ENCODE measurements at places on chromosomes 13 and 19.
A peak's percentile ranks its signal among the peaks of the same experiment; 100 is the strongest.

DNA sequence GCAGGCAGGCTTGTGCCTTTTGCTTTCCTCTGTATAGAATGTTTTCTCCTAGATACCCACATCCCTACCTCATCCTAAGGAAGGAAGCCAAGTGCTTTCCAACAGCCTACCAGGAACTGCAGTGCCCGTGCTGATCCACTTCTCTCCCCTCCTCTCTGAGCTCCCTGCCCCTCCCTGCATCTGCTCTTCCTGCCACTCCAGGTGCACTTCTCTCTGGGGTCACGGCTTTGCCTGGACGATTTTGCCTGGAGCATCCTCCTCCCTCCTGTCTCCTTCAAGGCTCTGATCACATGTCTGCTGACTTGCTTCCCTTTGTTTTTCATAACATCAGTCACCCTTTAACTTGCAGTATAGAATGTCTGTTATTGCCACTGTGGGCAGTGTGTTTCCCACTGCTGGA lies 34.7 kb upstream of the IRS2 start:
- no peak for DNase-seq

DNA sequence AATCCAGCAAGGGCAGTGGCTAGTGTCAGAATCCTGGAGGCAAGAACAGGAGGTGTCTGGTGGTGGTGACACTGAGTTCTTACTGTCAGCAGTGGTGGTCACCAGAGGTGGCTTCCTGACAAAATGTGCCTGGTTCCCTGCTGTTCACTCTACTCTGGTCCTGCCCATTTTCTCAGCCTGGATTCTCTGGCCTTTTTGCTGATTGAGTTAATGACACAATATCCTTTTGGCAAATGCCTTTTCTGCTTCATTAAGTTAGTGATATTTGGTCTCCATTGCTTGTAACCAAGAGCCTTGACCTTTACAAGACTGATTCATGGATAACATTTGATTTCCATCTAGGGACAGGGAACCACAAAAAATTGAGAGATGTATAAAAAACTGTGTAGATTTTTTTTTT lies 51.1 kb downstream of the RFC3 start:
- DNase-seq = no peak

DNA sequence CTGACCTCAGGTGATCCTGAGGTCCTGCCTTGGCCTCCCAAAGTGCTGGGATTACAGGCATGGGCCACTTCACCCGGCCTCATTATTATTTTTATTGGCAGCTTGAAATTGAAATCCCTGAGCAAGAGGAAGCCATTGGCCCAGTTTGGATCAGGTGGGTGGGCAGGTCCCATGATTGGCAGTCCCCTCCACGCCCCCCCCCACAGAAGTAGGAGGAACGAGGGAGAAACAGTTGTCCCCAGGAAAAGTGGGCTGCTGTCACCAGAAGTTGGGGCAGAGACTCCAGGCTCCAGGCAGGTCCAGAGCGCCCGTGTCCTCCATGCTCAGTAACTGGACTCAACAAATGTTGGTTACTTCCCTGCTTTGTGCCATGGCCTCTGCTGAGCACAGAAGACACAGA lies 70.4 kb downstream of the SIPA1L3 start:
- DNase-seq = no peak

DNA sequence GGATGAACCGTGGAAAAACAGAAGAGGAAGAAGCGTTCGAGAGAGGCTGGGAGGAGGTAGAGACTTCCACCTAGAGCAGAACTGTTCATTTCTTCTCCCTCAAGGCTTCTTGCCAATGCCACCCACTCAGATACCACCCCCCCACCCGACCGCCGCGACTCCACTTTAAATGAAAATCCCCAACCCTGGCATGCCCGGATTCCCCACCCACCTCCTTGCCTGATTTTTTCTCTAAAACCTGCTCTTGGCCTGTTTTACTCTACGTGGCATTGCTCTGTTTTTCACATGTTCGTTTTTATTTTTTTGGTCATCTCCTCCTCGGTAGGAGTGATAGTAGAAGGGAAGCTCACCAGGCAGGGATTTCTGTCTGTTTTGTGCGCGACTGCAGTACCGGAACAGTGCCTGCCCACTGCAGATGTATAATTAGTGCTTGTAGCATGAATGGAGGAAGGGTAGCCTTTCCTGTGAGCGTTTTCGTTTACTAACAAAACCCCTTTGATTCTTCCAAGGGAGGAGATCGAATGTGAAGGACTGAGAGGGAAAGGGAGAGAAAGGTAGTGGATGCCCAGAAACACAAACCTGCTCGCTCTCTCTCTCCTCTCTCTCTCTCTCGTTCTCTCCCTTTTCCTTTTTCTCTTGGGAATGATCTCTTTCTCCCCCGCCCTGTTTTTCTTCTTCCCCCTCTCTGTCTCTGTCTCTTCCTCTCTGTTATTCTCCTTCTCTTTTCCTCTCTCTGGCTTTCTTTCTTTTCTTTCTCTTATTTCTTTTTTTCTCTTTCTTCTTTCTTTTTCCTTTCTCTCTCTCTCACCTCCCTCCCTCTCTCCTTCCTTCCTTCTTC lies 2.2 kb downstream of the CD70 start:
- DNase-seq = no peak

- DNase-seq = no peak
These were observed 163.0 kb upstream of the IRS2 start for GRCh38 chr13:109949397-109949796.

DNA sequence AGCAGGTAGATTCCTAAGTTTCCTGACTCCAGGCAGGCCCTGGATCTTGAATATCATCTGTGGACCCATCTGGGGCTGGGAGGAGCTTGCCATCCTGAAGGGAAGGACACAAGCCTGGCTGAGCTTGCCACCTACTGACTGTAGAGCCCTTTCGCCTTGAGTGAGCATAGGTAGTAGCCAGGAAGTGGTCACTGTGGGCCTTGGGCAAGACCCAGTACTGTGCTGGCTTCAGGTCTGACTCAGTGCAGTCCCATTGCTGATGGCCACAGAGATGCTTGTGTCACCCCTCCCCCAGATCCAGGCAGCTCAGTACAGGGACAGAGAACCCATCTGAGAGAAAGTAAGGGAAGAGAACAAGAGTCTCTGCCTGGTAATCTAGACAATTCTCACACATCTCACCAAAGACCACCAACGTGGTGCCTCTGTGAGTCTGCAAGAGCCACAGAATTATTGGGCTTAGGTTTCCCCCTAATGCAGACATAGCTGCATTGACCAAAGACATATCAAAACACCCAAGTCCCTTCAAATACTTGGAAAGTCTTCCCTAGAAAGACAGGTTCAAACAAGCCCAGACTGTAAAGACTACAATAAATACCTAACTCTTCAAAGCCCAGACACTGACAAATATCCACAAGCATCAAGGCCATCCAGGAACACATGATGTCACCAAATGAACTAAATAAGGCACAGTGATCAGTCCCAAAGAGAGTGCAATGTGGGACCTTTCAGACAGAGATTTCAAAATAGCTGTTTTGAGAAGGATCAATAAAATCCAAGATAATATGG lies 108.2 kb upstream of the WASF3 start:
- DNase-seq = peak; percentile 73

- peak; percentile 83 for DNase-seq
These were observed 18.9 kb downstream of the VASP start for GRCh38 chr19:45526143-45526542.

DNA sequence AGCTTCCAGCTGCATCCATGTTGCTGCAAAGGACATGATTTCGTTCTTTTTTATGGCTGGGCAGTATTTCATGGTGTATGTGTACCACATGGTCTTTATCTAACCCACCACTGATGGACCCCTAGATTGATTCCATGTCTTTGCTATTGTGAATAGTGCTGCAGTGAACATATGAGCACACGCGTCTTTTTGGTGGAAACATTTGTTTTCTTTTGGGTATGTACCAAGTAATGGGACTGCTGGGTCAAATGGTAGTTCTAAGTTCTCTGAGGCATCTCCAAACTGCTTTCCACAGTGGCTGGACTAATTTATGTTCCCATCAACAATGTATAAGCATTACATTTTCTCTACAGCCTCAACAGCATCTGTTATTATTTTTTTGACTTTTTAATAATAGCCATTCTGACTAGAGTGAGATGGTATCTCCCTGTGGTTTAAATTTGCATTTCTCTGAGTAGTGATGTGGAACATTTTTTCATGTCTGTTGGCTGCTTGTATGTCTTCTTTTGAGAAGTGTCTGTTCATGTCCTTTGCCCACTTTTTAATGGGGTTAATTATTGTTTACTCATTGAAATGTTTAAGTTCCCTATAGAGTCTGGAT lies 6.8 kb upstream of the UBE2L5 start:
- DNase-seq = no peak

- peak; percentile 26 for DNase-seq
These were observed 46.0 kb downstream of the MICU2 start for GRCh38 chr13:21557995-21558394.

- peak; percentile 71 for DNase-seq
These were observed 106.1 kb downstream of the RGCC start for GRCh38 chr13:41563341-41563983.

DNA sequence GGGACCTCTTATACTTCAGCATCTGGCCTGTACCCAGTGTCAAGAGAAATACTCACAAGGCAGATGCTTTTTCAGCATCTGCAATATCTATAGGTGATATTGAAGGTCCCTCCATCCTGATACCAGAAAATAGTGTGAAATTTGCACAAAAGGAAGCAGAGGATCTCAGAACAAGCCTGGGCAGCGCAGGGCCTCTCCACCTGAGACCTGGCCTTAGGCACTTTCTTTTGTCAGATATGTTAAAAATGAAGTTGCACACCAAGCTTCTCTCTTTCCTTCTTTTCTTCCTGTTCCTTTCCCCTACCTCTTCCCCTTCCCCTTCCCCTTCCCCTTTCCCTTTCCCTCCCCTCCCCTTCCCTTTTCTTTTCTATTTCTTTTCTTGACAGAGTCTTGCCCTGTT lies 62.2 kb downstream of the ARHGEF18 start:
- DNase-seq = no peak

- DNase-seq = no peak
These were observed 83.1 kb upstream of the OXGR1 start for GRCh38 chr13:97077341-97077740.

- DNase-seq = no peak
These were observed 28.6 kb upstream of the VSTM2B start for GRCh38 chr19:29497241-29497640.

GRCh38 chr13:24493356-24493755 lies 19.2 kb downstream of the PARP4 start:
- no peak for DNase-seq

GRCh38 chr13:83008212-83008929 lies 873.9 kb downstream of the SLITRK1 start:
- no peak for DNase-seq

DNA sequence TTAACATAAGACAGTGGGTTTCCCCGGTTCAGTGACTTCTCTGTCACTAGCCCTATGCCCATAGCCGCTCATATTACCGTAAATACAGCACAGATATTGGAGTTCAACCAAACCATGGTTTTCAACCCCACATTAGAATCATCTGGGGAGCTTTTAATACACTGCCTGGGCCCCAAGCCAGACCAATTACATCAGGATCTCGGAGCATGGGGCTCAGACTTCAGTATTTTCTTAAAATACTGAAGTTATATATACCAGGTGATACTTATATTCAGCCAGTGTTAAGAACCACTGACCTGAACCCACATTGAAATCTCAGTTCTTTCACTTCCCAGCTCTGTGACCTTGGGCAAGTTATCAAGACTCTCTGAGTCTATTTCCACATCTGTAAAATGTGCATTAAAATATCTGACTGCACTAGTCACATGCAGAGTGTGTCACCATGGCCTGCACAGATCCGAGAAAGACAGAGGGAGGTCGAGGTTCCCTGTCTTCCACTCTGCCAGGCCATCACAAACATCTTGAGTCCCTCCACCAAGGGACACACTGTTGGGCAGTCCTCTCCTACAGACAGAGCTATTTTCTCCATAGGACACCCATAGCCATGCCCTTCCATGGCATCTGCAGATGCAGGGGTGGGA lies 32.2 kb upstream of the IPO5 start:
- DNase-seq = no peak

DNA sequence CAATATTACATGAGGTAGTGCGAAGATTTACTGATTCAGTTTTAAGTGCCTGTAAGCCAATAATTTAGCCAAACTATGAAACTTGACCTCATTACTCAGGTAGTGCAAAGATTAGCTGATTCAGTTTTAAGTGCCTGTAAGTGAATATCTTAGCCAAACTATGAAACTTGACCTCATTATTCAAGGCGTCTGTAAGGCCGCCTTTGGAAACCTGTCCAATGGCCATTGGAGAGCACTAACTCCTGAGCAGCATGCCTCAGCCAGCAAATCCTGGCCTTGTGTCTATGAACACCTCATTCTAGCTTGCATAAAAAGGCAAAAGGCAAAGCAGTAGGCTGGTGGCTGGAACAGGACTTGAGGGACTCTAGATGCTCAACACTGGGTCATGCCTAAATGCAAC lies 127.0 kb upstream of the GPR12 start:
- no peak for DNase-seq

GRCh38 chr19:13984875-13985741 lies 21.0 kb downstream of the RFX1 start:
- DNase-seq = peak; percentile 34

DNA sequence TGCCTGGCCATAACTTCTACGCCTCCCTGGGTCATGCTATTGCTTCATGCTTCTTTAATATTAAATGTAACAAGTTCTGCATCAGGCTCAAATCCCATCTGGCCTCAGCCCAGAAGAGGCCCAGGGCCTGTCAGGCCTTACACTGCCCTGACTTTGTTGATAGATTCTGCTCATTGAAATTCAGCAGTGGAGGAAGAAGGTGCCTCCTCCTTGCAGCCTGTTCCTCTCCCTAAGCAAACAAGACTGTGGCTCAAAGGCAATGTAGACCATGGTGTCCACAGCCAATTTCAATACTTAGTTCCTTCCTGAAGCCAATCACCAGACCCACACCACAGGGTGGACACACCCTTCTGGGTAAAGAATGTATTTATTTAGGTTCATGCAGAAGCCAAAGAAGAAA lies 59.4 kb downstream of the LACC1 start:
- no peak for DNase-seq

DNA sequence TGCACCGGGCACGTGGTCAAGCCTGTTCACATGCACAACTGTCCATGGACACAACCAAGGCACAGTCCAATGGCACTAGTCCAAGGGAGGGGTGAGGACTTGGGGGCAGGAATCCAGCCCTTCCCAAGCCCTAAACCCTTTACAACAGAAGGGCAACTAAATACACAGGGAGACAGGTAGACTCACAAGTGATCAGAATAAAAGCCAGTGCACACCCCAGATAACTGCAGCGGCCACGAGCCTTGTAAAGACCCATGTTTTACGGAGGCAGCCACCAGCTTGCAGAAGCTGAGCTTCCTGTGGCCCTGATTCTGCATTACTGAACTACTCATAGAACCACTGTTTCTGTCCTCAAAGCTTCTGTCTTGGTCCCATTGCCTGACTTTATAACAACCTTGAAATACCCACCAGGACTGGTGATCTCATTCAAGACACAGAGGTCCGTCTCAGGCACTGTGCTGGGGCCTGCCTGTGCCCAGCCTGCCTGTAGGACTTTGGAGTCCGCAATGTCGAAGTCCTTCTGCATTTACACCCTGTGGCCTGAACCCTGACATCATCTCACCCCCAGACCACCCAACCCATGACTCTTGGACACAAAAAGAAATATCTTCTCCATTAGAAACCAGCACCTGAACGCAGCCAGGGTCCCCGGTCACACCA lies 181.2 kb downstream of the COL4A1 start:
- no peak for DNase-seq

Data from SW480 (cell line).